Right forelimb (tissue), 1 donor: ENCODE measurements at places on chromosomes 3 and 15.

- DNase-seq = no peak
Observed at GRCh38 chr15:40182358-40183029, 21.6 kb downstream of the BUB1B start.

DNA sequence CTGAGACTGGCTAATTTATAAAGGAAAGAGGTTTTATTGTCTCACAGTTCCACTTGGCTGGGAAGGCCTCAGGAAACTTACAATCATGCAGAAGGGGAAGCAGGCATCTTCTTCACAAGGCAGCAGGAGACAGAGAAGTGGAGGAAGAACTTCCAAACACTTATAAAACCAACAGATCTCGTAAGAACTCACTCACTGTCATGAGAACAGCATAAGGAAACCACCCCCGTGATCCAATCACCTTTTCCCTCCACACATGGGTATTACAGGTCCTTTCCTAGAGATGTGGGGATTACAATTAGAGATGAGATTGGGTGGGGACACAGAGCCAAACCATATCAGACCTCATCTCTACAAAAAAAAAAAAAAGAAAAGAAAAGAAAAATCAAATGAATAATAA is 25.7 kb downstream of the CGGBP1 start:
- DNase-seq = no peak

GRCh38 chr3:122931636-122932035 is 95.9 kb downstream of the SEMA5B start:
- no peak for DNase-seq

DNA sequence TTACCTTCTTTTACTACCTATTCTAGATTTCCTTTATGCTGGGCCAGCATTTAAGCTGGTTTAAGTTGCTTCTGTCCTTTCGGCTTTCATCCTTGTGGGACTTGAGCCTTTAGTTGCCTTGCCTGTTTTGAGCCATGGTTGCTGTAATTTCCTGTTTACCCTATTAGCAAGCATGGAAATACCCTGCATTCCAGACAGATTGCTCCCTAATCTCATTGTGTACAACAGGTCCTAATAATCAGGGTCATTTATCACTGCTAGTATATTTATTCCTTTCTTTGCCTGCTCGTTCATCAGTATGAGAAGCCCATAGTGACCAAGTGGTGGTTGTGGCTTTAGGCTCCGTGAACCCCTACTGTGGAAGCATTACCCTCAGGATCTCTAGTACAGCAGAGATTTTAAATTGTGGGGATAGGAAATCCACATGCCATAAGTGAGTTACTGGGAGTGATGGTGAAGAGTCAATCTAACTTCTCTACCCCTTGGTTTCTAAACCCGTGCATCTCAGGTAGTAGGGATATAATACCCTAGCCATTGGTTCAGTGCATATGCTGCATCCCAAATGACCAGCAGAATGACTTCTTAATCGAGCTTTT is 31.9 kb downstream of the NCK1 start:
- DNase-seq = no peak

DNA sequence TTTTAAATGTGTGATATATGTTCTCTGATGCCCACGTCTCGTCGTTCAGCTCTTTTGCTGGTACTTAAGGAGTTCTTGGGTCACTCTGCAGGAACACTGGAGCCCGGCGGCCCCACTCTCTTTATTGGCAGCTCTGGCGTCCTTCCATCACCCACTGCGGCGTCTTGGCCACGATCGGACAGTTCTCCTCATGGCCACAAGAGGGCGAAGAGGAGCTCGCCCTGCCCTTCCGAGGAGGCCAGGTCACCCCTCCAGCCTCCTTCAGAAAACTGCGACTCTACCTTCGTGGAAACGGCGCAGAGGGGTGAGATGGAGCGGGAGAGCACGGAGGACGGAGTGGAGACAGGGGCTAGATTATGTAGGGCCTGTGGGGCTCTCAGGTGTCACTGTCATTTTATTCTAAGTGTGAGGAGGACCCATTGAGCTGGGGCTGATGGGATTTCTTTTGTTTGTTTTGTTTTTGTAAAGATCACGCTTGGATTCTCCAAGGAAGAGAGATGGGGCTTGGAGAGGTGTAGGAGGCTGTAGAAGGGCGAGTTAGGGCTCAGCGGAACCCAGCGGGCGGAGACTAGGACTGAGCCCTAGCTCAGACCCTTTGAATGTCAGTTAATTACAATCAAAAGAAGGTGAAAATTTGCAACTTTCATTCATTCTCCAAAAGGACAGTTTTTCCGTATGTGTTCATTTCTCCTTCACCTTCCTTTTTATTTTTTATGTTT is 28.0 kb upstream of the GABRA5 start:
- no peak for DNase-seq

DNA sequence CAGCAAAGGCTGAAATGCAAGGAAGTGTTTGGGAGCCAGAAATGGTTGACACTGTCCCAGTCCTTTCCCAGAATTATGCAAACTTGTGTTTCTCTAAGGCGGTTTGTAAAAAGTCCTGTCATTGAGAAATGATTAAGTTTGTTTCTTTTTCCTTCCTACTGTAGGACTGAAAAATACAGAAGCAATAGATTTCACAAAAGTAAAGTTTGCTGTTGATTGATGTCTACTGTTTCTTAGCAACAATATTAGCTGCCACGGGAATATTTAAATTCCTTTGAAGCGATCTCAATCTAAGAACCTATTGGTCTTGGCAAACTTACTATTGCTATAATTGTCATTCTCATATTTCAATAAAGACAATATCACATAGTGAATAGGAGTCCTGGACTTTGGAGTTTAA is 100.7 kb upstream of the IL12A start:
- DNase-seq = no peak

DNA sequence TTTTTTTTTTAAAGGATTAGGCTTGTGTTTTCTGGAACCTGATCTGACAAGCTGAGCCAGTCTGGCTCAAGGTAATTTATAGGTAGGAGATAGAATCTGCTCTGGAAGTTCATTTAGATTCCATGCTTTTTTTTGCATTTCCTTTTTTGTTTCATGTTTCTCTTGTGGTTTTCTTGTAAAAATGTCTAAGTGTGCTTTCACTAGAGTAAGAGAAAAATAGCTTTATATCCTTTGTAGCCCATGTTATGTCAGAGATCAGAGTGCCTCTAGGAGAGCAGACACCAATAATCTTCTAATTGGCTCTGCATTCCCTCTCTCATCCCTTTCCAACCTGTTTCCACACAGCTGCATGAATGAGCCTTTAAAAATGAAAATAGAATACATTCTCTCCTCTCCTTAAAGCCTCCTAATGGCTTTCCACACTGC is 389.8 kb upstream of the KCNMB2 start:
- DNase-seq = no peak

DNA sequence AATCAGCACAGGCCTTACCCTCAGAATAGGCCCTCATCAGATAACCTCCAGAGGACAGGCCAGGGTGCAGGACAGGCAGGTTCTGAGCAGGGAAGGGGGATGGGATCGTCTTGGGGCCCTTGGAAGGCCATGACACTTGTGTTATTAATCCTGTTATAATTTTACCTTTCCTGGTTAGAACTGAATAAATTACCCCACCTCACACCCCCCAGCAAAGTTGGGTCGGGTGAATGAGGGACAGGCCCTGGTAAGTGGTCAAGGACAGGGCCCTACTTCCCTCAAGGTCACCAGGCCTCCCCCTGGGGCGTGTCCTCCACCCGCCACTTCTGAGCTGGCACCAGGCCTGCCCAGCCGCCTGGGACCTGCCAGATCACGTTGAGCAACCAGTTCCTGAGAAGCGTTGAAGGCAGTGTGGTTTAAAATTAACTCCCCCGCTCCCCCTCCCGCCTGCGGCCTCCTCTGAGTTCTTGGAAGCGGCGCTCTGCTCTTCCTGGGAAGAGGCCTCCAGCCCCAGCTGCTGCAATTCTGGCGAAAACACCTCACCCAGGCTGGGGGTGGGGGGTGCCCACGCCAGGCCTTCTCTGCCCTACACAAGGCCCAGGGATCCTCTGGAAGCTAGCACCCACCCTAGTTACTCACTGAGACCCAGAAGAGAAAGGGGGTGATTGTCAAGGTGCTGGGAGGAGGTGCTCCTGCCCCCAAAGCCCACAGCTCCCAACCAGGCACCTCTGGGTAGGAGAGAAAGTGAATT is 10.6 kb downstream of the CISH start:
- DNase-seq = peak; percentile 94

- no peak for DNase-seq
Observed at GRCh38 chr3:21462141-21462540, 288.9 kb downstream of the ZNF385D start.

GRCh38 chr3:130548356-130548755 is 31.4 kb downstream of the COL6A6 start:
- no peak for DNase-seq

- DNase-seq = no peak
Observed at GRCh38 chr3:66378256-66378655, 122.6 kb downstream of the LRIG1 start.

DNA sequence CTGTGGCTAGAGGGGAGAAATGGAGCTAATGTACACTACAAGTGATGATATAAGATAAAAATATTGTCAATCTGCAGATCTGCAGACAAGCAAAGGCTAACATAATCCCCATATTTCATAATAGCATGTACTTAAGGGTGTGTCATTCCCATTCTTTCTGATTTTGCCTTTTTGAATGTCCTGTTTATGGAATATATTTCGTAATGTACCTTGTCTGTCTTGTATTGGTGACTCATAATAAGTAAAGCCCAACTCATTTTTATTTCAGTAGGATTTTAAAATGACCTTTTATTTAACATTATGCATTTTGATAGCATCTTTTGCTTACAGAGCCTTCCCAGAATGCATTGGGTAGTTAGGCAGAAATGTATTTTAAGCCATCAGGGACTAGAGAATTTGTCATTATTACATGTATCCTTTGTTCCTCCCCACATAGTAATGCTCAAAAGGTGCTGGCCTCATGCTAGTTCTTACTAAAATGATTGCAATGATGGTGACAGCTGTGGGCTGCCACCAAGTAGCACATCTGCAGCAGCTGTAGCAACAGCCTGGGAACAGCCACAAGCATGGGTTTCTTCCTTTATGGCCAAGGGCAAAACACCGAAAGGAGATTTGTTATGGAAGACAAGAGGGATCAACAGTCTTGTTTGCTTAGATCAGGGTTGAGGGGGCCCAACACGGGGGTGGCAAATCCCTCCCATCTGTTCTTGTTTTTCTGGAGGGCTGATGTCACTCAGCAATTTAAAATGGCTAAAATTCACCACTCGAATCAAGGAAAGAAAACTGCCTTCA is 188.5 kb downstream of the CADPS start:
- DNase-seq = no peak

GRCh38 chr3:171417813-171418212 is 42.4 kb downstream of the TNIK start:
- no peak for DNase-seq

- no peak for DNase-seq
Observed at GRCh38 chr3:120470870-120471269, 20.1 kb upstream of the FSTL1 start.

- no peak for DNase-seq
Observed at GRCh38 chr3:187838016-187838540, 92.8 kb upstream of the BCL6 start.

- no peak for DNase-seq
Observed at GRCh38 chr3:56547486-56547885, 9.5 kb upstream of the CCDC66 start.

GRCh38 chr3:5002174-5002870 is 23.1 kb downstream of the BHLHE40 start:
- peak; percentile 36 for DNase-seq

DNA sequence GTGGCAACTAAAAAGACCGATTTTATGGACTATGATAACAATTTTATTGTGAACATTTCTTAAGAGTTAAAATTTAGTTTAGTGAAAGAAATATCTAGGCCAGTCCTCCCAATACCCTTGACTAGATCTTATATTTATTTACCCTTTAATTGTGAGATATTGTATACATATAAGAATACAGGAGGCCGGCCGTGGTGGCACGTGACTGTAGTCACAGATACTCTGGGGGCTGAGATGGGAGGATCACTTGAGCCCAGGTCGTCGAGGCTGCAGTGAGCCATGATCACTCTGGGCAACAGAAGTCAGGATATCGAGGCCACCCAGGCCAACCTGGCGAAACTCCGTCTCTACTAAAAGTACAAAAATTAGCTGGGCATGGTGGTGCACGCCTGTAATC is 756 bp upstream of the RMDN3 start:
- DNase-seq = no peak

- DNase-seq = no peak
Observed at GRCh38 chr15:81950841-81951414, 94.9 kb downstream of the MEX3B start.

DNA sequence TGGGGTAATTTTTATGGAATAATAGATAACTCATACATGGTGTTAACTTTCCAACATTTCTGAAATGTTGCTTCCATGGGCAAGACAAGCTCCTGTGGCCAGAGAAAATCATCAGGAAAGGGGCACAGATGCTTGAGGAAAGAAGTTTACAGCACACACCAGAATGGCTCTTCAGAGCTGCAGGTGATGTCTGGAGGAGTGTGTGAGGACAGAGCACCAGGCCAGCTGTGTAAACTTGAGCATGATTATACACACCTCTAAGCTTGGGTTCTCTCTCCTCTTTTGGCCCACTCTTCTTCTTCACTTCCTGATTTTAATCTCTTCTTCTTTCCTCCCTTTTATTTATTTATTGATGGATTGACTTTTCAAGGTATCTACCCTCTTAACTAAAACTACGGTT is 676.0 kb downstream of the GRM7 start:
- DNase-seq = no peak

DNA sequence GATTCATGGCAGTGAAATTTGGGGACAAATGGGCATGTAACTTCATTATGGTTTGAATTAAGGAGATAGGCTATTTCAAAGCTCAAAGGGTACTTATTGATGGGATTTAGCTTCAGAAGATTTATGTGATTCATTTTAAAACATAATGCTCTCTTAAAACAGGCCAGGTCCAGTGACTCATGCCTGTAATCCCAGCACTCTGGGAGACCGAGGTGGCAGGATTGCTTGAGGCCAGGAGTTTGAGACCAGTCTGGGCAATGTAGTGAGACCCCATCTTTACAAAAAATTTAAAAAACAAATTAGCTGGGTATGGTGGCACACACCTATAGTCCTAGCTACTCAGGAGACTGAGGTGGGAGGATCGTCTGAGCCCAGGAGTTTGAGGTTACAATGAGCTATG is 11.5 kb downstream of the THAP10 start:
- no peak for DNase-seq

GRCh38 chr15:49314716-49315115 is 108.3 kb upstream of the FGF7 start:
- DNase-seq = no peak

DNA sequence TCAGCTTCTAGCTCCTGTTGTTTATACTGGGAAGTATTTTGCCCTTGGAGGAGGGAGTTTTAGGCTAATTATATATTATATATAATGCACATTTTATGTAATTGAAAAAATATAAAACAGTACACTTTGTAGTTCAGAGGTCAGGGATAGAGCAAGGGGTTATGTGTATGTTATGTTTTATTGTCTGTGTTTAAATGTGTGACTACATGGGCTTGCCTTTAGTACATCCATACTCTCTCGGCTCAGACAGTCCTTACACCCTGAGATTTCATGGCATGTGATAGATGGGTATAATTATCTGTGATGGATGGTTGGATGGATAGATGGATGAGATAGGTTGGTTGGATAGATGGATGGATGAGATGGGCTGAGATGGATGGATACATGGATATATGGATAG is 17.4 kb upstream of the ST3GAL6 start:
- no peak for DNase-seq

- DNase-seq = no peak
Observed at GRCh38 chr3:141307351-141308059, 60.8 kb upstream of the ZBTB38 start.

GRCh38 chr15:94265009-94265408 is 33.6 kb downstream of the MCTP2 start:
- no peak for DNase-seq

- DNase-seq = no peak
Observed at GRCh38 chr3:159882790-159883779, 105.5 kb upstream of the IL12A start.

- DNase-seq = no peak
Observed at GRCh38 chr3:127342735-127343134, 54.9 kb upstream of the PRR20G start.
